GM18507 (cell line): ENCODE measurements at places on chromosomes 1 and 21.

DNA sequence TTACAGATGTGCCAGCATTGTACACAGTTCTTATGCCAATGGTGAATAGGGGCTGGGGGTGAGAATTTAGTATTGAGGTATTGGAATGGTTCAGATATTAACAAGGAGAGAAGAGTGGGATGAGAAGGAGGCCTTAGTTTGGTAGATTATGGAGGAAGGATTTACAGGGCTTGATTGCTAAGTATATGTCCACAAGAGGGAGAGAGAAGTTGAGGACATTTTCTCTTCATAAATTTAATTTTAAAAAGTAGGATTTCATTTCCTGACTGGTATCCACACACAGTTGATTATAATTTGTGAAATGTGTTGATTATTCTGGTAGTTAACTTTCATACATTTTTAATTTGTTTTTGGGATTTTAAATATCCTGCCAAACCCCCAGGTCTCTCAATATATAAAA lies 213.0 kb downstream of the ADGRL2 start:
- DNase-seq: no peak

DNA sequence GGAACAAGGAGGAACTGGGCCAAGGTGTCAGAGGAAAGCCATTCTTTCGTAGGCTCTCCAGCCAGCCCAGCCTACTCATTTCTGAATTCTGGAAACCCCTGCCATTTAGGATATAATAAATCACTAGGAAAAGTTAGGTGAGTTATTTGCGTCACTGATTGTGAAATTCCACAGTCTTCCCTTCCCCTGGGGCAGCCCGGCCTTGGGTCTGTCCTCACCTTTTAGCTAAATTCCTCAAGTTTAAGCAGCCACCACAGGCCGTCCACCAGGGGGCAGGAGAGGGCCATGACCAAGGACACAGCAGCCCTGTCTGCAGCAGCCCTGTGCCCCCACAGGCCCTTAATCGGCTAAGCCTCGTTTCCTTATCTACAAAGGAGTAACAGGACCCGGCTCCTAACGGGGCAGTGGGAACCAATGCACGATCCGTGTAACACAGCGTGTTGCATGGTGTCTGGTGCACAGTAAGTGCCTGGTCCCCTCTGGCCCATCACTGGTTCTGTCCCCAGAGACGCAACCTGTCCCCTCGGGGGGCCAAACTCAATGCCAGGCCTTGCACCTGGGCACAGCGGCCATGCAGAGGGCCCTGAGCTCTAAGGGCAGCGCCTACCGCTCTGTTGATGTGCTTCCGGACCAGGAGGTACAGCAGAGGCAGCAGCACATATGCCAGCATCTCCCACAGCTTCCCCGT lies 18.1 kb downstream of the GPR157 start:
- peak; percentile 75 for DNase-seq

- DNase-seq: no peak
Observed at GRCh38 chr1:232883992-232884661, 66.3 kb upstream of the NTPCR start.

- no peak for DNase-seq
Observed at GRCh38 chr1:243715285-243715684, 134.8 kb downstream of the AKT3 start.

DNA sequence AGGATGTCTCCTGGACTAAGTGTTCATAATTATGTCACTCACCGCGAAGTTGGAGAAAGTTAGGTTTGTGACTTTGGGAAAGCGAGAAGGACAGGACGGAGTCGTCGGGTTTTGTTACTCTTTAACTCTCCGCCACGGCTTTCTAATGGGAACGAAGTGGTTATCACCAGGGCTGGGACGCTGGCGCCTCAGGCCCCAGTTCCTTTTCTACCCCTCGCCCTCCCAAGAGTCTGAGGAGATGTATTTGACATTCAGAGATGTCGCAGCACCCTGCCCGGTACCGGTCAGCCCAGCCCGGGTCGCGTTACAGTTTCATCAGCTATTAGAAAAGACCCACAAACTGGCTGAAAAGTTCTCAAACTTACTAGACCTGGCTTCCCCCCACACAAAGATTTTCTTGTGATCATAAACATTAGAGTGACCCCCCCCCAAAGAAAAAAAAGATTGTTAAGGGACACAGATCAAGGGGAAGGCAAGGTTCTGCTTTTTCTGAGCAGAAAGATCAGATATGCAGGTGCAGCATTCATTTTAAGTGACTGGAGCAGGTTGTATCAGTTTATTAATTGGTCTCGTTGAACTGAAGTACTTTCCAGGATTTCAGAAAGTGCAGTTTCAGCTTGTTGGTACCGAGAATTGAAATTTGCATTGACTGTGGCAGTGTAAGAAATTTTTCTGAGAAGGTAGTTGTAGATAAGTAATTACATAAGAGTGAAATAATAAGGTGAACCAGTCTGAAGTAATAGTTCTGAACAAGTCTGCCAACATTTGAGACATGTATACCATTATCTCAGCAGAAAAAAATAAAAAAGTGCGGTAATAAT lies 859 bp upstream of the ZBTB18 start:
- no peak for DNase-seq

DNA sequence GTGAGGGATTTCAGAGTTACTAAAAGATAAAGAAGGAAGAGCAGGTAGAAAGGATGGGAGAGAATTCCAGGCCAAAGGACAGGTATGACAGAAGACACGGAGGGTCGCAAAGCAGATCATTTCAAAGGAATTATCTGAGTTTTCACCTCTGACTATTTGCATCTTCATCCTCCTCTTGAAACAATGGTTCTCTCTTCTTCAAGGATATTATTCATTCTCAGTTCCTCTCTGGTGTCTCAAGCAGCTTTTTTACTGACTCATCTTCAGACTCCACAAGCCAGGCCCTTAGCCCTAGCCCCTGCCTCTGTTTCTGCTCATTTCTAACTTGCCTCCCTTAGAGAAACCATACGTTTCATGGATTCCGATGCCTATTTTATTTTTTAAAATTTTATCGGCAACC lies 15.0 kb downstream of the DDX59 start:
- DNase-seq: no peak

DNA sequence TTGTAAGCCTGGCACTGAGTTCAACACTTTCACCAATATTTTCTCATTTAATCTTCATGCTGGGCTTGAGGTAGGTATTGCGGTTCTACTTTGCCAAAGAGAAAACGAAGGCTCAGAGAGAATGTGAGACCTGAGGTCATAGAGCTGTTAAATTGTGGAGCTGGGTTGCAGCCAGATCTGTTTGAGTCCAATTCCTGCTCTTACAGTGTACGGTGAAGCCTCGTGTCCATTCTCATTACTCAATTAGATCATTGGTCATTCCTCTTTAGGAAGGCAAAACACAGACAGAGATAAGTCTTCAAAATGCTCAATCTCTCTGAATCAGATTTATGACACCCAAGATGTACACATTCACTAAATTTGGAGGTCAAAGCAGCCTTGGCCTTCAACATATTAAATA lies 559.0 kb upstream of the DAB1 start:
- DNase-seq: no peak

DNA sequence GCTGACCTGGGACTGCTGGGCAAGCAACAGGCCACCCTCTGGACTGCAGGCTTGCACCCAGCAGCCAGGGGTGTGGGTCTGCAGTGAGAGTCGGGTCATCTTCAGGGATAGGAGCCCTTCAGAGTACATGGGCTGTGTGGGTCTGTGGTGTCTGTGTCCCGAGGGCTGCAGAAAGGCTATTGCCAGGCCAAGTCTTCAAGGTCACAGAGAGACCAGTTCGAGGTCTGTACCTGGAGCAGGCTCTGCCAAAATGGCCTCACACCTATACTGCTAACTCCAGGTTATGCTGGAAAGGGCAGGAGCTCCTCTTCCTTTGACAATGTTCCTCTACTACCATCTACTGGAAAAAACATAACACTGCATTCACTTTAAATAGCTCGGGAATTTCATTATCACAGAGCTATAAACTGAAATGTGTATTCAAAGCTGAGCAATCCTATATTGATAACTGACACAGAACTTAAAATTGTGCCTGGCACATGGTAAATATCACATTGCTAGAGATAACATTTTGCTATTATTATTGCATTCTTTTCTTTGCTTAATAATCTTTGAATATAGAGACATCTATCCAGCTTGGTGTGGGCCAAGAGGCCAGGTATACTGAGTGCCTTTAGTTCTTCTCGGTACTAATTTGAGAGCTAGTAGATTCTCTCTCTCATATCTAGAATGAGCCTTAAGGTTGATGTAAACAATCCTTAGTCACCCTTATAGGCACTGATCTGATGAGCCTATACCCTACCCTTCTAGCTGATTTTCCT lies 6.9 kb upstream of the DNAH14 start:
- DNase-seq: peak; percentile 18
